ENCODE measurements at places on chromosomes 5 and 9.

GRCh38 chr5:132270706-132271105 lies 13.2 kb downstream of the PDLIM4 start:
- DNase-seq: no peak

GRCh38 chr9:100014846-100015245 lies 84.0 kb downstream of the ERP44 start:
- DNase-seq: no peak

- no peak for DNase-seq
These were observed 210.7 kb downstream of the C9orf50 start for GRCh38 chr9:129410226-129410625.

- DNase-seq: no peak
These were observed 48.6 kb downstream of the AMBP start for GRCh38 chr9:114029311-114030170.

DNA sequence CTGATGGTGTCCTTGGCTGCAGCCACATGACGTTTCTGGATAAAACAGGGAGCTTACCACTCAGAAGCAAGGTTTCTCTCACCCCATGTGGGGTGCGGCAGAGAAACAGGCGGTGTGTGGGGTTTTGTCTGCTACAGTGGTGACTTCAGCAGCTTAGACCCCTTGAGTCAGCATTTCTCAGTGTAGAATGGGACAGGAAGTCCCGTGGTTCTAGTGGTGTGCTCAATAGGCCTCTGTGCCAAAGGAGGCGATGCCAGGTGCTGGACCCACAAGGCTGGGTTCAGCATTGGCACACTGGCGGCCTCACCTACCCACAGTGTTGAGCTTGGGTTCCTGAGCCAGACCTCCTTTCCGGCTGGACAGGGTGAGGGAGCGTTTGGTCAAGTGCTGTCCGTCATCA lies 125.2 kb upstream of the SMIM23 start:
- DNase-seq: no peak

DNA sequence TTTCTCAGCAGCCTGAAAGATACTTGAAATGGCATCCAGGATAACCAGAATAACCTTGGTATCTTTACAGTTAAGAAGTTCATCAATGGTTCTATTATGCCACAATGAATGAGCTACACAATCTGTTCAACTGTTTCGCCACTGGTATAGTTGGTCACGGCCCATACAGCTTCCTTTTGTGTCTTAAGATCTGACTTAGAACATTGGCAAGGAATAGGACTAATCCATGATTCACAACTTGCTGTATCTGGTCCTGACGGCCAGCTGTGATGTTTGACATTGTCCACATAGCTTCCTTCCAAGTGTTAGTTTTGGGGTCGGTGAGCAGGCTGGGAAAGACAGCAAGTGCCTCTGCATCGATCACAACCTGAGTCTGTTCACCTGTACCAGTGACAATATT lies 113.3 kb upstream of the RAD23B start:
- no peak for DNase-seq

- DNase-seq: no peak
These were observed 41.0 kb upstream of the SHC3 start for GRCh38 chr9:89219637-89220036.

DNA sequence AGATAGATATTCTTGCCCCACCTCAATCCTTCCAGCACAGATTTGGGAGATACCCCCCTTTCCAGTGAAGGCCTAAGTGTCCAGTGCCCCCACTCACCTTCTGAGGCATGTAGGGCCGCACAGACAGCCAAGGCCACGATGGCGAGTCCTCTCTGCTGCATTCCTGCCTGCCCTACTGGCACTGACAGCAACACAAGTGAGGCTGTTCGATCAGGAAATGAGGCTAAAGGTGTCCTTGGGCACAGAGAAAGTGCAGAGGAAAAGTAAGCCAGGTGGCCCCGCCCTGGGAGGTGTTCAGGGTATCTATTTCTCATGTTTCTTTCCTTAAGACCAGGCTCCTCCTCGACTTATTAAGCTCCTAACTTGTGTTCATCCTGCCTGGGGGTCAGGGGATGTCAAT lies at the start of gene CCL28:
TSS of gene CCL28 (minus strand) at position 236 of the 400 bp plus-strand sequence. CDS start at position 161, 75 bp downstream.
- DNase-seq: no peak

- no peak for DNase-seq
These were observed 576.7 kb upstream of the ZNF462 start for GRCh38 chr9:106286249-106286648.

- no peak for DNase-seq
These were observed 4.1 kb downstream of the GLRX start for GRCh38 chr5:95818181-95819147.

DNA sequence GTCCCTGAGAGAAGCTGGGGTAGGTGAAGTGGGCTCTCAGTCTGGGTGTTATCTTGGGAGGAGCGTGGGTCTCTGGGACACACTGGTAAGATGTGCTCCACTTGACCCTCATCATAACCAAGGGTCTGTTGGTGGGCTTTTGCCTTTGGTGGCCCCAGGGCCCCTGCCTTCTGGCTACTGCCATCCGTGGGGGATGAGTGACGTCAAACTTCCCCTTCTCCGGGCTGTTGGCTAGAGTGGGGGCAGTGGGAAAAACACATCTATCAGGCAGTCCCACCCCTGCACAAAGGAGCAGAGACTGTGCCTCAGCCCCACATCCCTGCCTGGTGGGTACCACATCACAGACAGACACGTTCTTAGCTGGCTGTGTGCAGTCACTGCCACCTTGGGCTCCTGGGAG lies 35.1 kb downstream of the GADD45G start:
- DNase-seq: no peak

DNA sequence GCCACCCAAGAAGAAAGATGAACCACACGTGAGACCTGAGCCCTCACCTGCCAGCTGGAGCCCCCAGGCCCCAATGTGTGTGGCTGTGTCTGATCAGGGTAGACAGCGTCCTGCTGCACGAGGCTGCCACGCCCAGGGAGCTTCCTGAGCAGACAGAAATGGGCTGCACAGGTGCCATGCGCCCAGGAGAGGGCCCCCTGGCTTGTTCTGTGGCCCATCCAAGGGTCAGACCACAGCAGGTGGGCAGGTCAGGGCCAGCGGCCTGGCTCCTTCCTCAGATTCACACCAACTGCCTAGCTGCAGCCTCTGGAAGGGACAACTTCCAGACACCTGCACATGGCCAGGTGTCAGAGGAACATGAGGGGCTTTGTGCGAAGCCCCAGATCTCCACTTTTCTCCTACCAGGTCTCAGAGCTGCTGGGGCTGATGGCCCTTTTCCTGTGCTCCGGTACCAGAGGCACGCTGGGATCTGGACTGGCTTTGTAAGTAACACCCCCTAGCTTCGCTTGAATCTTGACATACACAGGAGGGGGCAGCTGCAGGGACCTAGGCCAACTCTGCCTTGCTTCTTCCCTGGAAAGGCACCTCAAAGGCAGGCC lies 10.8 kb downstream of the SARDH start:
- no peak for DNase-seq

DNA sequence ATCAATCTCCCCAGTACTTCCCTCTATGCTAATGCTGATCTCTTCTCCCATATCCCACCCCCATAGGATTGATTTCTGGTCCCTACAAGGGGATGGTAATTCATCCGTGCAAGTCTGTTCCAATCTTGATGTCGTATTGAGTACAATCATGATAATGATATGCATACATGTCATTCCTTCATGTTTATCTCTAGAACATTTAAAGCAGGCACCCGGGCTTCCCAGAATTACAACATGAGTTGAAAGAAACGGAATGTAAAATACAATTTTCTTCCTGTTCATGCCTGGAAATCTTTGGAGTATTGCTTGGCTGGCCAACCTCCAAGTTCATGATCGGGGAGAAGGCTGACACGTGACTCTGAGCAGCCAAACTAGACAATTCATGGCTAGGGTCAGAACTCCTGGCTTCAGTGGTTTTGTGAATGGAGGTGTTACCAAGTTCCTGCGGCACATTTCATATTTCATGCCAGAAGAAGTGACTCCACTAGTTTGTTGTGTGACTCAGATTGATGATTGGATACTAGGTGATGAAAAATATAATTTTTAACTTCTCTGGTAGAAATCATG lies 66.6 kb downstream of the C9orf152 start:
- no peak for DNase-seq

DNA sequence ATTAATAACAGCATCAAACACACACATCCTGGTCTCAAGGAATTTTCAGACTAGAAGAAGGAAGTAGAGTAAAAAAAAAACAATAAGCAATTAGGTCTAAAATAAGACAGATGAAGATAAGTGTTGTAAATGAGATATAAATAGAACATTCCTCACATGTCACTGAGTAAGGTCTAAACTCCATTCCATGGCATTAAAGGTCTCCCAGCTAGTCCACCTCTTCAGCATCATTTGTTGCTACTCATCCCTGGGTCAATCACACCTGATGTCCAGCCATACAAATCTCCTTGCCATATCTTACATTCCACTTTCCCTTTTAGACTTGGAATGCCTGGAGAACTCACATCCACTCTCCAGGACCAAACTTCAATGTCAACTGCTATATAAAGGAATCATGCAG lies 214.1 kb upstream of the KLF4 start:
- no peak for DNase-seq

DNA sequence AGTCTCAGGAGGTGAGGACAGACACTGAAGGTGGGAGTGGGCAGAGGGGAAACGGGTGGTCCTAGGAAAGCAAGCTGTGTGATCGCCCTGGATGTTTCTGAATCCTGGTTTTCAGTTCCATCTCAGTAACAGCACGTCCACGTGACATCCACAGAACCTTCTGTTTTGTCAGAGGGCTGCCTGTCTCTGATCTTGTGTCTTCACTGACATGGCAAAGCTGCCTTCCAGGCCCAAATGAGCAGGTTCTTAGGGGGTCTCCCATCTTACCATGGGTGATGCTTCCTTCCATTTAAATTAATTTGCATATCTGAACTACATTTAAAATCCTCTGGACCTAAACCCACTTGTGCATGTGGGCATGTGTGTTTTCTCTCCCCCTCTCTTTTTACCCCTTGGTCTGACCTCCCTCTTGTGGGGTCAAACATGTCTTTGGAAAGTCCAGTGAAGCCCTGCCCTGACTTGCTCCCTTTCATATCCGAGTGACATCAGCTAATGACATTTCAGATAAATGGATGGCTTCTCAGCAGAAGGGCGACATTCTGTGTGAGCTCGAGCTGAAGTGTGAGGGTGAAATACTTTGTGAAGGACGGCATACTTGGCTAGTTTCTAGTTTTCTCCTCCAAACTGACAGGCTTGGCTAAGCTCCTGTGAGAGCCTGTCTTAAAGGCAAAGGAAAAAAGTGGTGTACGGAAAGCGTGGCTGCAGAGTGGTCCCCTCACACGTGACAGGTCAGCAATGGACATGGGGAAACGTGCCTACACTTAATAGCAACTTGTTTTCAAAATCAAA lies 204.8 kb upstream of the S1PR3 start:
- no peak for DNase-seq

GRCh38 chr9:129850821-129851550 lies 15.7 kb downstream of the USP20 start:
- no peak for DNase-seq

DNA sequence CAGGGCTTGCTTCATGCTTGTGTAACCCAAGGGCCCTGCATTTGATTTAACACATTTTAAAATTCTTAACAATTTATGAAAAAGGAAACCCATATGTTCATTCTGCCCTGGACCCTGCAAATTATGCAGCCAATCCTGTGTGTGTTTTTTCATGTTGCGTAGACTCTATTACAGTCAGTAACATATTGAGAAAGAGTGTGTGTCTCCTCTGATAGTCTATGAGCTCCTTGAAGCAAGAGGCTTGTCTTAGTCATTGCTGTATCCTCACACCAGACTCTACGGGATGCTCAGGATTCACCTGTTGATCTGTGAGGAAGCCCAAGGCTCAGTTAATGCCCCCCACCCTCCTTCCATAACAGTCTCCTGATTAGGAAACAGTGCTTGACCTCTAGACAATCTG lies 177.3 kb upstream of the DMAC1 start:
- no peak for DNase-seq

GRCh38 chr9:93634311-93635185 lies 58.2 kb downstream of the PHF2 start:
- no peak for DNase-seq

GRCh38 chr5:65812648-65813047 lies 90.6 kb downstream of the NLN start:
- DNase-seq: no peak

DNA sequence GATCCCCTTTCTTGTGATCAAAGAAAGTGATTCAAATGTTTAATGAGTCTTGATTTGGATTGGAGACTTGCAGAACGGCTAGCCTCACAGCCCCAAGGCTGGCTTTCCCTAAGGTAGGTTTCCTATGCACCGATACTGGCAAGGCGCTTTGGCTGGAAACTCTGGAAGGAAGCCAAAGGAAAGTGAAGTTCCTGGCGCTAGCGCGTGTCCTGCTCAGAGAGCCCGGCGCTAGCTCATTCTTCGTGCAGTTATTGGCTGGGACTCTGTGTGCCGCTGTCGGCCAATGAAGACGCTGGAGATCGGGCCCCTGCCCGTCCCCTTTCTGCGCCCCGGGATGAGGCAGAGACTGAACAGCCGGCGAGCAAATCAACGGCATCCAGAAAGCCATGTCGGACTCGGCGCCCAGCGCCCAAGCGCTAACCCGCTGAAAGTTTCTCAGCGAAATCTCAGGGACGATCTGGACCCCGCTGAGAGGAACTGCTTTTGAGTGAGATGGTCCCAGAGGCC lies at the start of gene PCDHGC3:
TSS of gene PCDHGC3 (plus strand) at position 342 of the 507 bp plus-strand sequence. CDS start at position 493, 151 bp downstream.
- peak; percentile 90 for DNase-seq

DNA sequence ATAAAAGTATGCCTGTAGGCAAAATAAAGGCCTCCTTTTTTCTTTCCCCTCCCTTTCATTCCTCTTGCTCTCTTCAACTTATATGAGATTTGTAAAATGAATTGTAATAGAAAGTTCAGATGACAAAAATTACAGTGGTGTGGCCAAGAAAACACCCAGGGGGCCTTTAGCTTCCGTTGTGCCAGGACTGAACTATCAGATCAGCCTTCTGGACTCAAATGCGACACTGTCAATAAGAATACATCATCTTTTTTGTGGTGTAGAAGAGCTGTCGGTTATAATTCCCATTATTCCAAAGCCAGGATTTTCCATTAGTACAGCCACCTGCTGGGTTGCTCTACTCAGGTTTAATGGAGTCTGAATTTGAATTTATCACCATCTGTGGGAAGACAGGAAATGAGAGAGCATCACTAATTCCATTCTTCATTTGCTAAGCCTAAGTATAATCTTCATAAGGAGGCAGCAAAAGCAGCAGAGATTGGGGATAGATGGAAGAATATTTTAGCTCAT lies 443.4 kb downstream of the ANXA1 start:
- no peak for DNase-seq

GRCh38 chr5:132273631-132274030 lies 16.1 kb downstream of the PDLIM4 start:
- DNase-seq: no peak

GRCh38 chr5:57817001-57817453 lies 334.4 kb upstream of the ACTBL2 start:
- no peak for DNase-seq

DNA sequence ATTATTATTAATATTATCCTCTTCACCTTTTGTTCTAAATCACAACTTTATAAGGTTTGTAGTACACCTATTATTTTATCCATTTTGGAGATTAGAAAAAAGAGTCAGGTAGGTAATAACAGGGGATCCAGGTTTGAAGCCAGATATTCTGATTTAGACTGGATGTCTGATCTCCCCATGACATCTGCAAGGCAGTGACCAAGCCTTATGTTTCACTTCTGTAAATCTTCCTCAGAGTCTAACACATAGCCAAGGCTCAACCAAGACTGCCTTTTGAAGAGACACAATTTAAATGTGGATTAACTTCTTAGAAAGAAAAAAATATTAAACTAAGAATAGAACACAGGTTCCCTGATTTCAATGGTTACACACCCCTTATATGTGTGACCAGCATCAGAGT lies 44.2 kb downstream of the CETN3 start:
- DNase-seq: no peak
